ENCODE measurements at places on chromosomes 1 and 21. TPM values are rescaled to one million over a fixed set of nuclear protein-coding genes. Genes with fewer than 3 reads are reported as not detected.

Gene NCAM2
- polyA plus RNA-seq: 2.4 TPM

DNA sequence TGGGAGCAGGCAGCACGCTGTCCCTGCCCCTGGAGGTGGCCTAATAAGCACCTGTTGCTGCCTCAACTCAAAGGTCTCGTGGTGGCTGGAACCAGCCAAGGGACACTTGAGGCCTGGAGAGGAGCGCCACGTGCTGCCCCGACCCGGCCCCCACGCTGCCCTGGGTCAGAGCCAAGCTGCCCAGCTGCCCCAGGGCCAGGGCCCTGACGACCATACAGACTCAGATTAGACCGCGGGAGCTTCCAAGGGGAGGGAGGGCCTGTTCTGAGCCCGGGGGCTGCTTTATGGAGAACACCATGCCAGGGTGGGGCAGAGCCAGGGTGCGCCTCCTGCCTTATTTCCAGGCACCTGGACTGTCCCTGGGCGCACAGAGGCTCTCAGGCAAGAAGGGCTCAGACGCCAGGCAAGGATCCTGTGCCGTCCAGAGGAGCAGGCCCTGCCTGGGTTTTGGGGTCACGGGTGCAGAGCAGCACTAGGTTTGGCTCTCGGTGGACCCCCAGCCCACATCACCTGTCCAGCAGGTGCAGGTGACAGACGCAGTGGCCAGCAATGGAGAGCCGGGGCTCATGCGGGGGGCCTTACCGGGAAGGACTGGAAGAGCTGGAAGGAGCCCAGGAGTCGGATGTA, 18.6 kb downstream of the KRTAP10-1 start:
- no peak for DNase-seq
- no peaks in the 10 kb centered on the region for H3K4me1 ChIP-seq
- no peaks in the 10 kb centered on the region for H3K36me3 ChIP-seq
- no peak overlapping the region for H3K27ac ChIP-seq

Gene OTUD7B
- 3.1 TPM for polyA plus RNA-seq

GRCh38 chr1:211493876-211494653, 2.1 kb upstream of the RD3 start:
- DNase-seq: no peak
- H3K36me3 ChIP-seq: no peaks in the 10 kb centered on the region
- H3K27me3 ChIP-seq: peaks cover 15% of the 10 kb centered on the region
- no peak overlapping the region for H3K4me3 ChIP-seq

- H3K4me3 ChIP-seq: no peak overlapping the region
- no peaks in the 10 kb centered on the region for H3K27me3 ChIP-seq
- peaks cover 14% of the 10 kb centered on the region for H3K4me1 ChIP-seq
- H3K36me3 ChIP-seq: no peaks in the 10 kb centered on the region
- no peak overlapping the region for H3K27ac ChIP-seq
These were observed 107.7 kb downstream of the NIBAN1 start for GRCh38 chr1:184866586-184866985.

Gene RAB13
- 137 TPM for polyA plus RNA-seq

GRCh38 chr1:83822208-83822607, 176.7 kb downstream of the TTLL7 start:
- no peaks in the 10 kb centered on the region for H3K27me3 ChIP-seq
- no peak overlapping the region for H3K4me3 ChIP-seq

DNA sequence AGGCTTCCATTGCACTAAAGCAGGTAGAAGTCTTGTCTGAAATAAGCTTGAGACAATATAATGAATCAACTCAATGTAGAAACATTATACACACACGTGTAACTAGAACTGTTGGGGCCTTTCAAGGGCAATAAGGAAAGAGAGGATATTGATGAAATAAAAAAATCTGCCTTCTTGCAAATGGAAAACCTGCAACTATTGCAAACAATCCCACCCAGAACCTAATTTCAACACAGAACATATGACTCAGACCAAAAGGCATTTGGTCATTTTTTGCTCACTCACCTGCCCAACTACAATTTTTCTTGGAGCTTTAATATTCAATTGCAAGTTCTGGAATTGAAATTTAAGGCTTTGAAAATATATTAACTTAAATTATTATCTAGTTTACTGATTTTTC, 900.1 kb downstream of the TTLL7 start:
- H3K4me3 ChIP-seq: no peak overlapping the region
- H3K36me3 ChIP-seq: no peaks in the 10 kb centered on the region
- no peaks in the 10 kb centered on the region for H3K27me3 ChIP-seq

GRCh38 chr1:37945743-37946702, 830 bp downstream of the INPP5B start:
- no peaks in the 10 kb centered on the region for H3K27me3 ChIP-seq
- peak; percentile 93 for DNase-seq
- H3K36me3 ChIP-seq: 0 out of 2 replicates have a peak, but pooled peaks cover 4% of the 10 kb centered on the region
- peak overlapping the region; percentile 91 for H3K4me3 ChIP-seq
- H3K4me1 ChIP-seq: peaks cover 22% of the 10 kb centered on the region

Gene RAB3B
- 54.9 TPM for polyA plus RNA-seq

DNA sequence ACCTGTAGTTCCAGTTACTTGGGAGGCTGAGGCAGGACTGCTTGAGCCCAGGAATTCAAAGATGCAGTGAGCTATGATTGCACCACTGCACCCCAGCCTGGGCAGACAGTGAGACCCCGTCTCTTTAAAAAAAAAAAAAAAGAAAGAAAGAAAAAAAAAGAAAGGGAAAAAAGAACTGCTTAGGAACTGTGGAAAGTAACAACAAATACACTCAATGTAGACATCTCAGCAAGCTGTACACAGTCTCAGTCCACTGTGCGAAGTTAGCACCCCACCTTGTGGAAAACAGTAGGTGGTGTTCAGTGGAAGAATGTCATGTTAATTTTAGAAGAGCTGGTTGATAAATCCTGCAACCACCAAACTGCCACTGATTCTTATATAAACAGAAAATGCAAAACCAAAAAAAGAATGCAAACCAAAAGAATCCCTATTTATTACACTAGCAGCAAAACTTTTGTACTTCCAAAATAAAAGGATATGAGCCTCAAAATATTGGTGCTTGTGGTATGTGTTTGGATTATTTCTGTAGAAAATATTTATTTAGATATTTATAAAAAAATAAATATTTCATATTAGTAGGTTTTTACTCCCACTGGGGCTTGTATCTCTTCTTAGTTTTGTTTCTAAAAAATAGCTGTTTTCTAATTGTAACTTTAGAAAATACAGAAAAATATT, 31.1 kb downstream of the ALG14 start:
- H3K36me3 ChIP-seq: no peaks in the 10 kb centered on the region
- H3K27ac ChIP-seq: peak overlapping the region; percentile 56
- H3K4me1 ChIP-seq: peaks cover 18% of the 10 kb centered on the region
- DNase-seq: peak; percentile 89
- no peak overlapping the region for H3K4me3 ChIP-seq
- H3K27me3 ChIP-seq: no peaks in the 10 kb centered on the region

Measured in GM23248 (cell line).